ENCODE measurements at places on chromosomes 4 and X. TPM values are rescaled to one million over a fixed set of nuclear protein-coding genes. Genes with fewer than 3 reads are reported as not detected.

- DNase-seq, result no peak
These were observed 12.6 kb upstream of the NR3C2 start for GRCh38 chr4:148454835-148455234.

TLR6 gene
- 1.5 TPM for total RNA-seq

SYP gene
- total RNA-seq, result 1.5 TPM

DNA sequence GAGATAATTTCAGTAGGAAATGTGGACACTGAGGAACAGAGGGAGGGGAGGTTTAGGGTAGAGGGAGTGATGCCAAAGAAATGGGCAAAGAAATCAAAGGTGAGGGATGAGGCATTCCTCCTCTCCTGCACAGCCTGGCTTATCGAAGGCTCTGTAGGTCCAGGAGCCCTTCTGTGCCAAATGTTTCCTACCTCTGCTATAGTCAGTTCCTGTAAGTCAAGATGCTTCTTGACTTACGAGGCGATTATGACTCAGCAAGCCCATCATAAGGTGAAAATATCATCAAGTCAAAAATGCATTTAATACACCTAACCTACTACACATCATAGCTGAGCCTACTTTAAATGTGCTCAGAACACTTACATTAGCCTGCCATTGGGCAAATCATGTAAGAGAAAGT is 60.0 kb upstream of the ARHGAP24 start:
- DNase-seq, result no peak

DNA sequence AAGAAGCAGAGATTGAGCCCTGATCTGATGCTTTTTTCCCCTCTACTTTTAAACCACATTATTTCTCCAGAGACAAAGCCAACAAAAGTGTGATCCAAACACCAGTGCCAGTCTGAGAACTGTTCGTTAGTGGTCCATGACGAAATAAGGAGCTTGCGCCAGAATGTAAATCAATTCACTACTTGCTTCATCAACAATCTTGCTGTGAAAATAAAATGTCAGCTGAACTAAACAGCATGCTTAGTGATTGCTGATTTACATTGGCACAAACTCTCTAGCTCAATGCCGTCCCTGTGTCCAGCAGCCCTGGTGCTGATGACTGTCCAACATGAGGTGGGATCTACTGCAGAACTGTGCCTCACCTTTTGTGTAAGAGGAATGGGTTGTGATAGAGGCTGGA is 71.3 kb downstream of the SOX3 start:
- no peak for DNase-seq

DNA sequence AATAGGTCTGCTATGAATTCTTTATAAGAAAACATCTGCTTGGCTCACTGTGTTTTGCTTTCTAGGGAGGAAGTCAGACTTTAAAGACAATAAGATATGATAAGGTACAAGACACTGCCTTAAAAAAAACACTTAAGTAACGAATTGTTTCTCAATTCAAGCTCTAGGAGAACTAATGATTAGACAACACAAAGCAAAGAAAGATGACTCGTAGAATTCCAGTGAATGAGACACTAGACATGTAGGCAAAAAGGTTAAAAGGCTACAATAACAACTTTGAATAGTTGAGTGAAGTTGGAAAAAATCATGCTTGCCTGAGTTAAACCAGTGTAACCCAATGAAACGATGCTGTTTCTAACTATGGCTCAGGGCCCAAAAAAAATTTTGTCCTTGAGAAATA is 344.4 kb upstream of the ACTRT1 start:
- no peak for DNase-seq

SLC35A2 gene
- 15.7 TPM for total RNA-seq

LEF1 gene
- 0.47 TPM for total RNA-seq

HTATSF1 gene
- 58.7 TPM for total RNA-seq

DNA sequence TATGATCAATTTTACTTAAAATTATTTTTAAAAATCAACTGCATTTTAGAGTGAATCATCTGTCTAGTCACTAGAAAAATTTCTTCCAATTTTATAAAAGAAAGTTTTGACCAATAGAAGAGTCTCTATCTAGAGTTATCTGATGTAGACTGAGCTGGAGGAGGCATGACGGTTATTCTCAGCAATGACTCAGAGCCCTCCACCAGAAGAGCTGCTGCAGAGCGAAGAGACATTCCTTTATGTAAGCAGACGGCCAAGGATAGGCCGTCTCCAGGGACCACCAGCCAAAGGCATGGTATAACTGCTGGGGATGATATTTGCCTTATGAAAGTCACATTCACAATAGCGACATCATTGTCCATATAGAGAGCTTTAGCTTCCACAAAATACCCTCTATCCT is 23.0 kb downstream of the LDB2 start:
- no peak for DNase-seq

DNA sequence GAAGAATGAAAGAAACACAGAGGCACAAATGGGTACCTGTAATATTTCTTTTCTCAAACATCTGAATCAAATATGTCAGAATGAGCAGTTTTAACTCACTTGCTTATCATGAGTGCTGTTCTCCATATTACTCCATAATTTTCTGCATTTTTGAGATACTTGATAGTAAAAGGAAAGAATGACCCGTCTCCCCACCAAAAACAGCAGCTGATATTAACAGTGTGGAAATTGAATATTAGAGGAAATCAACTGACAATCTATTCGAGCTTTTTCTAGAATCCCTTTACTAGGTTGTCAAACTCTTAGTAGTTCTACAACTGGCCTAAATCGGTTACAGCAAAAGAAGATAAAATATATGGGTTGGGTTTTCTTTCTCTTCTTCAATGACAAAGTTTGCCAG is 49.9 kb upstream of the HELT start:
- no peak for DNase-seq

DNA sequence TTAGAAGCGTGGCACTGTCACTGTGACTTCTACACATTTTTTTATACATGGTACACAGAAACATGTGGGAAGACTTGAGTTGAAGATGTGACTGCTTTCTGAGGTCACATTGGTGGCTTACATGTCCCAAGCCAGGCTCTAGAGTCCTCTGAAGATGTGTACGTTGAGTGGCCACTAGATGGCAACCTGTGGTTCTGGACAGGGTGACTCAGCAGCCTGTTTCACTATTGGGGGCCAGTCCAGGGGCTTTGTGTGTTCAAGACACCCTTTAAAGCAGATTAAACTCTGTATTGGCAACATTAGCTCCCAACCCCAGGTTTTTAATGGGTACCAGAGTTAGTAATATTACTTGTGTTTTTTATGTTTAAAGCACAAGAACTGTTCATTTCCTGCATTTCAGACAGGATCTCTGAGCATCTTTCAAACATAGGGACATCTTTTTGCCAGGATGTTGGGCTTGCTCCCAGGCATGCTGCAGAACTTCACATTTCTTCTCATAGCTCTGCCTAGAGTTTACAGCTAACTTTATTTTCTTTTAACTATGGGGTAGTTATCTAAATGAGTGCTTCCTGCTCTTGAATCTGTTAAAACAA is 53.0 kb downstream of the DCUN1D4 start:
- no peak for DNase-seq

- DNase-seq, result no peak
These were observed 49.2 kb downstream of the CDS1 start for GRCh38 chr4:84632092-84632491.

SHROOM4 gene
- total RNA-seq, result 8.9 TPM

FGFR3 gene
- total RNA-seq, result 1.7 TPM

PDHA1 gene
- total RNA-seq, result 1,321 TPM

- no peak for DNase-seq
These were observed 34.7 kb downstream of the DLG3 start for GRCh38 chrX:70479247-70479921.

ATOH1 gene
- 0.15 TPM for total RNA-seq

DNA sequence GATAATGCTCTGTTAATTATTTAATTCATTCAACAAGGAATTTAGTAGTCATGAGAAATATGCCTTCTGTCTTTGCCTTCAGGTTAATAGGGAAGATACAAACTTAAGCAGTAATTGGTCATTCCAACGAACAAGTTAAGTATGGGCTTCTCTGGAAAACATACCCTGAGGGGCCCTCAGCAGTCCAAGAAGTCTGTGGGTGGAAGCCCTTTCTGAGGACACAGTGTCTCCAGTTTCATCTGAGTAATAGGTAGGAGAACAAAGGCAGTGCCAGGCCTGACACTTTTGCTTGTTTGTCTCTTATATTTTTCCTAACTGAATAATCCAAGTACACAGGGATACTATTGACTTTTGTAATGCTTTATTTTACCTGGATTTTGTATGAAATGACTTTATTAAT is 262.5 kb downstream of the FBXW7 start:
- no peak for DNase-seq

- no peak for DNase-seq
These were observed 236.8 kb upstream of the VCX start for GRCh38 chrX:7606039-7606652.

DNA sequence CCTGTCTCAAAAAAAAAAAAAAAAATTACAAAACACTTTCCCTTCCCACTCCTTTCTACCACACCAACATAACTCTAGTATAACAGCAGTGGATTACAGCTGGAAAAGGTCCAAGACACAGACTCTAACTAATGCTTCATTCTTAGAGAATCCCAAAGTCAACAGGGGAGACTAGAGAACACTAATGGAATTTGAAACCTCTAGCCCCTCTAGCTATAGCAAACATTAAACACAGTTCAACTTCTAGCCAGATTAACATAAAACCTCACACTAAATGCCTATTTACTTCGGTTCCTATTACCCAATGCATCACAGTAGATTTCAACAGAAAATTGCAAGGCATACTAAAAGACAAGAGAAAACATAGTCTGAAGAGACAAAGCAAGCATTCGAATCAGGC is 10.5 kb upstream of the DHX15 start:
- no peak for DNase-seq

- DNase-seq, result no peak
These were observed 49.8 kb downstream of the RAB33B start for GRCh38 chr4:139503622-139504166.

PNMA6F gene
- not detected for total RNA-seq

PIR gene
- total RNA-seq, result 12.0 TPM

GRCh38 chr4:102547973-102548372 is 46.8 kb downstream of the NFKB1 start:
- DNase-seq, result no peak

LANCL3 gene
- total RNA-seq, result 0.05 TPM

GRCh38 chrX:84634201-84634782 is 132.0 kb upstream of the HDX start:
- DNase-seq, result no peak

APEX2 gene
- total RNA-seq, result 7.7 TPM

- no peak for DNase-seq
These were observed 1137.6 kb downstream of the C4orf33 start for GRCh38 chr4:130233377-130234047.

MAGEB17 gene
- not detected for total RNA-seq

- DNase-seq, result no peak
These were observed 5.4 kb upstream of the HTRA3 start for GRCh38 chr4:8264106-8264505.

All from left ventricle myocardium superior (tissue), 1 donor.